ENCODE measurements at places on chromosomes 2 and 18. TPM values are rescaled to one million over a fixed set of nuclear protein-coding genes. Genes with fewer than 3 reads are reported as not detected.

DNA sequence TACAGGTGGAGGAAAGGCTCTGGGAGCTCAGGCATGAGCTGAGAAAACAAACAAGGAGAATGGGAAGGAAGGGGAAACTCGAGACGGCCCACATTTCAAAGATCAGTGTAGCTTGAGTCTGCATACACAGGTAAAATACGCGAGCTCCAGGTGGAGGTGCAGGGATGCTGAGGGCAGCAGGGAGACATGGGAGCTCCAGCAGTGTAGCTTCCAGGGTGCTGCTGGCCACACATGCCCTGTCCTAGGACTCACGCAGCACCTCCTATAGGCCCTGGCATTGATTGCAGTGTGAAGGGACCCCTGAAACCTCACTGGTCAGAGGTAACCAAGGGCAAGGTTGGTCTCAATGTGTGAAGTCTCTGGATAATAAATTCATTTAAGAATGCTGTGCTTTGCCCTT, 362.8 kb upstream of the HS6ST1 start:
- no peaks in the 10 kb centered on the region for H3K4me1 ChIP-seq
- DNase-seq: no peak
- H3K27me3 ChIP-seq: no peaks in the 10 kb centered on the region
- H3K27ac ChIP-seq: no peak overlapping the region

DNA sequence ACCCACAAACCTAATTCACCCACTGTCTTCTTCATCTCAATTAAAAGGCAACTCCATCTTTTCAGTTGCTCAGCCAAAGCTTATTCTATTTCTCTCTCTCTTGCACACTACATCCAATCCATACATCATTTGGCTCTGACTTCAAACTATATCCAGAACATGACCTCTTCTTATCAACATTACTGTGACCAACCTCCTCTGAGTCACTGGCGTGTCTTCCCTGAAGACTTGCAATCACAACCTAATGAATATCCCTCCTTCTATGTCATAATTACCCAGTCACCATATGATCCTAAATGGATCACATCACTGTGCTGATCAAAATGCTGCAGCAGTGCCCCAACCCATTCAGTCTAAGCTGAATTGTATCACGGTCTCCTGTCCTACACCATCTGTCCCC, 22.6 kb upstream of the SULT1C3 start:
- no peaks in the 10 kb centered on the region for H3K36me3 ChIP-seq
- H3K27me3 ChIP-seq: no peaks in the 10 kb centered on the region
- no peak for DNase-seq
- H3K27ac ChIP-seq: peak overlapping the region; percentile 18

GRCh38 chr2:130241041-130241707, 42.9 kb upstream of the TUBA3E start:
- H3K27me3 ChIP-seq: no peaks in the 10 kb centered on the region
- no peaks in the 10 kb centered on the region for H3K36me3 ChIP-seq
- H3K4me1 ChIP-seq: no peaks in the 10 kb centered on the region
- peak; percentile 34 for DNase-seq
- H3K4me3 ChIP-seq: no peak overlapping the region

DNA sequence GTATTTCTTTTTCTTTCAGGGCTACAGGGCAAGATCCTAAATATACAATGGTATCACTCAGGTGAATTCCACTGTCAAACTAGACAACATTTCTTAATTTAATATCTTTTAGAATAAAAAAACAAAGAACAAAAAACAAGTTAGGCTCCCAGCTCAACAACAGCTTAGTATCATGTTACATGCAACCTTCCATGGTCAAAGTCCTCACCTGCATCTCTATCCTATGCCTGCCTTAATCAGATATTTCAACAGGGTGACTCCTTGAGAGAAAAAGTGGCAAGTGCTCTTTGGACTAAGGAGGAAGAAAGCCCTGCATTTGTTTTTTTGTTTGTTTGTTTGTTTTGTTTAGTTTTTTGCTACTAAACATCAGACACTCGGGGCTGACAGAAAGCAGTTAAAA, 50.2 kb downstream of the WDFY1 start:
- DNase-seq: peak; percentile 45
- no peaks in the 10 kb centered on the region for H3K27me3 ChIP-seq
- peaks cover 37% of the 10 kb centered on the region for H3K36me3 ChIP-seq

GRCh38 chr2:216992056-216992675, 132.3 kb upstream of the TNP1 start:
- no peak for DNase-seq
- no peaks in the 10 kb centered on the region for H3K36me3 ChIP-seq
- H3K4me1 ChIP-seq: no peaks in the 10 kb centered on the region
- no peak overlapping the region for H3K27ac ChIP-seq
- no peak overlapping the region for H3K4me3 ChIP-seq
- peaks cover 2% of the 10 kb centered on the region for H3K27me3 ChIP-seq

DNA sequence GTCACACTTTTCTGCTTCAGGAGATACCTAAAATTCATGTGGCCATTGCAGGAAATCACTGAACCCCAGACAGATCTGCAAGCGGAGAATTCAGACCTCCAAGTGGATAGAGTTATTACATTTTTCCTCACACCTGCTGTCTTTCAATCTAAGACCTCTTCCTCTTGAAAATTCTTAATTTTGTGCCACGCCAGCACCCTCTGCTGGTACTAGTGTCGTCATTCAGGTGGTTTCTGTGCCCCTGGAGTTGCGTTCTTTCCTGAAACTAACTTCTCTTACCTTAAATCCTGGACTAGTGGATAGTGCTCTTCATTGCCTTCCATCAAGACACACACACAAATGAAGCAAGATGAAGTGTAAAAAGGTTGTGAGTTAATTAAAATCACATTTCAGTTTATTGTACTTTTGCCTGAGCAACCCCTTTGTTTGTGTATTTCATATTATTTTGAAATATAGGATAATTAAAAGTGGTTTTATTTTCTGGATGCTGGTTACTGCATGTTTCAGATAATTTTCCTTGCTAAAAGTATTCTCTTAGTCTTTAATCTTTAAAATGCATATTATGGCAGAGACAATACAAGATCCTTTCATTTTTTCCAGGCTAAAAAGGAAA, 1.6 kb upstream of the DNER start:
- no peak overlapping the region for H3K4me3 ChIP-seq
- H3K4me1 ChIP-seq: peaks cover 4% of the 10 kb centered on the region
- H3K27ac ChIP-seq: no peak overlapping the region

DNA sequence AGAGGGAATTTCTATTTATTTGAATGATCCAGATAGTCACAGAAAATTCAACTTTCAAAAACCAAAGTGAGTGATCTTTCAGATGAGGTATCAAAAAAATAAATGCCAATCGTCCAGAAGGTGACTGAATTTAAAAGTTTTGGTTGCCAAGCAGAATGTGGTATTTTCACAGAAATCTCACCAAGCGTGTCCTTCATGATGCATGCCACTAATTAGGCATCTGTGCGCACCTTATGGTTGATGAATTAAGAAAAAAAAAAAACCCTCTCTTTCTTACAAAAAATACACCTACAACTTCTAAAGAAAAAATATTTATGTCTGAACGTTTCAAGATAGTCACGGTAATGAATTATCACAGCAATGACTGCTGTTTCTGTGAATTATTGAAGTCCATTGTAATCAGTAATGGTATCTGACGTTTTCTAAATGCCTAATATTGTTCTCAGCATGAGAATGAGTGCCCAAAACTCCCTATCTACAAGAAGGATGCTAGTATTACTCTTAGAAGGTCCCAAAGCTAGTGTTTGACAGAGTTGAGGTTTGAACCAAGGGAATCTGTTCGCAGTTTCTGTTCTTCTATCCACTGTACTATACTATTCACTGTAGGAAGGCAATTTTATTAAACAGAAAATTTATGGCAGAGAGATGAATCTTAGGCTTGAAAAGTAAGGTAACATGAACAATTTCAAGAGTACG, 219.6 kb upstream of the NETO1 start:
- no peak for DNase-seq
- H3K27me3 ChIP-seq: no peaks in the 10 kb centered on the region
- H3K27ac ChIP-seq: no peak overlapping the region
- H3K4me3 ChIP-seq: no peak overlapping the region
- H3K36me3 ChIP-seq: no peaks in the 10 kb centered on the region
- H3K4me1 ChIP-seq: no peaks in the 10 kb centered on the region

GRCh38 chr2:23505218-23505983, 120.4 kb downstream of the KLHL29 start:
- H3K4me3 ChIP-seq: no peak overlapping the region
- no peaks in the 10 kb centered on the region for H3K4me1 ChIP-seq
- no peaks in the 10 kb centered on the region for H3K27me3 ChIP-seq
- H3K27ac ChIP-seq: no peak overlapping the region

DNA sequence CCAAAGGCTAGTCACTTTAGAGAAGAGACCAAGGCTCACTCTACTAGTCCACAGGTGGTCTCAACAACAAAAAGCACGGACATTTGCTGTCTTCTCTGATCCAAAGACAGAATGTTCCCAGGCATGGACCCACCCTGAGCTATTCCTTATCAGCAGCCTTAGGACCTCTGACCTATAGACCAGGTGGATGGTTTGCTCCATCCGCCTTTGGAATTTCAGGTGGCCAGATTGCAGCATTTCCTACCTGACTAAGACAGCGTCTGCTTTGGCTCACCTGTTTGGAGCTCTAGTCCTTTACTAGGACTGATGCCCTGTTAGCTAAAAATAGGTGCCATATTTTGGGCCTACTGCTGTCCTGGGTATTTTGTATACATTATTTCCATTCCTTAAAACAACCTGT, 44.6 kb upstream of the LRP2 start:
- no peak overlapping the region for H3K4me3 ChIP-seq
- DNase-seq: no peak
- H3K36me3 ChIP-seq: no peaks in the 10 kb centered on the region
- H3K27me3 ChIP-seq: no peaks in the 10 kb centered on the region
- peaks cover 3% of the 10 kb centered on the region for H3K4me1 ChIP-seq

GRCh38 chr2:127576433-127577207, 41.1 kb downstream of the MYO7B start:
- DNase-seq: no peak
- H3K4me3 ChIP-seq: no peak overlapping the region

DNA sequence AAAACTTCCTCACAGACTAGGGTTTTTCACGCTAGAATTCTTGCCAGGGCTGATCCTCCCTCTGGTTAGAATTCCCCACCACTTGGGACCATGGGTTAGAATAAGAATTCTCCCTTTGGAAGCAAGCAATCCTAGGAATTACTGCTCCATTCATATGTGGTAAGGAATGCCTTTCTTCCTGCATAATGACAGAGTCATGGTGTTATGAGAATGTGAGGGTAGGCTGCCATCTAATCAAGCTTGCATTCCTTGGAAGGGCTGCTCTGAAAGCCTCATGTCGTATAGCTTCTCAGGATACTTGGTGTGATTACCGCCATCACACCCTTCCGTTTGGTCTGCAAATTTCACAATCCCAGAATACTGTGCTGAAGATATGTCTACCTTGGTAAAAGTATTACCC, 1282.4 kb upstream of the PIK3C3 start:
- no peak overlapping the region for H3K4me3 ChIP-seq
- H3K4me1 ChIP-seq: no peaks in the 10 kb centered on the region
- DNase-seq: no peak
- no peak overlapping the region for H3K27ac ChIP-seq

DNA sequence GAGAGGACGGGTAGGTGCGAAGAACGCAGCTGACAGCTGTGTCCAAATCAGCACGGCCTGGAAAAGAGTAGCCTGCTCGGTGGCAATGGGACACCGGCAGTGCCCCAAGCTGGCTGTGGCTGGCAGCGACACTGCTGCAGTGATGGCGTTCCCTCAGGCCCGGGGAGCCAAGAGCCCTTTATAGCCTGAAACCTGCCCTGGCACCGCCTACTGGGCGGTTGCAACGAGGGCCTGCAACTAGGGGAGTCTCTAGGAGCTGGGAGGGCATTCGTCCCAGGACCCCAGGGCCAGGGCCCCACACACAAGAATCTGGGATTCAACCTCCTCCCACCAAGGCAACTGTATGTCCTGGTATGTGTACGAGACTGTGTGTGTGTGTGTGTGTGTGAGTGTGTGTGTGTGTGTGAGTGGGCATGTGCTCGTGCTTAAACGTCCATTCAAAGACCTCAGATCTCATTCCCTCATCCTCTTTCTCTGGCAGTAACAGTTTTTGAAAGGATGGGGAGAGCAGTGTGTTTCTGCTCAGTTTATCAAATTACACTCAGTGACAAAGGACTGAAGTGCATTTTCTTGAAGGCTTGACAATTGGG, 6.8 kb upstream of the CYP26B1 start:
- peaks cover 8% of the 10 kb centered on the region for H3K27me3 ChIP-seq
- no peak overlapping the region for H3K4me3 ChIP-seq
- H3K27ac ChIP-seq: no peak overlapping the region
- no peaks in the 10 kb centered on the region for H3K36me3 ChIP-seq

DNA sequence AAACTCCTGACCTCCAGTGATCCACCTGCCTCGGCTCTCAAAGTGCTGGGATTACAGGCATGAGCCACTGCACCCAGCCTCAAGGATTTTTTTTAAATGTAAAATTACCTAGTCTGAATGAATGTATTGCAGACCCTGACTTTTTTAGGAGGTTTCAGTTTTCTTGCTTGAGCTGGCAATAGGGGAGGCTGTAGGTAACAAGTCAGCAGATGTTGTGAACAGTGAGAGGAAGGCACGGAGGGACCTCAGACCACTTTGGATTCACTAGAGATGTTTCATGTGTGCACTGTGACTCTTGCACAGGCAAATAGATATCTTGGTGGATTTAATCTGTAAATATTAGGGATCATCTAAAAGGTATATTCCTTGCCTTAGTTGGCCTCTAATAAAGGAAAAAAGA, 6.4 kb downstream of the NDUFV2 start:
- H3K27ac ChIP-seq: no peak overlapping the region
- peaks cover 2% of the 10 kb centered on the region for H3K36me3 ChIP-seq
- peaks cover 31% of the 10 kb centered on the region for H3K4me1 ChIP-seq
- no peak overlapping the region for H3K4me3 ChIP-seq
- DNase-seq: no peak
- no peaks in the 10 kb centered on the region for H3K27me3 ChIP-seq

SKOR2 gene
- polyA plus RNA-seq: not detected

ADD2 gene
- polyA plus RNA-seq: 4.0 TPM

AAMP gene
- 105 TPM for polyA plus RNA-seq

POTEJ gene
- polyA plus RNA-seq: 0.07 TPM

IL18RAP gene
- polyA plus RNA-seq: 1.0 TPM

PLGLB2 gene
- polyA plus RNA-seq: 2.4 TPM

ANKRD30B gene
- 0.10 TPM for polyA plus RNA-seq

CABLES1 gene
- polyA plus RNA-seq: 11.1 TPM

CCDC74B gene
- 3.1 TPM for polyA plus RNA-seq
